ENCODE measurements at places on chromosomes 5 and 9. TPM values are rescaled to one million over a fixed set of nuclear protein-coding genes. Genes with fewer than 3 reads are reported as not detected.

BNC2 gene
- total RNA-seq: 33.1 TPM

NUTM2G gene
- not detected for total RNA-seq

CD72 gene
- not detected for total RNA-seq

TLE4 gene
- 31.4 TPM for total RNA-seq

SLC6A19 gene
- not detected for total RNA-seq

PCDHA7 gene
- not detected for total RNA-seq

C9orf153 gene
- total RNA-seq: 0.66 TPM

DNA sequence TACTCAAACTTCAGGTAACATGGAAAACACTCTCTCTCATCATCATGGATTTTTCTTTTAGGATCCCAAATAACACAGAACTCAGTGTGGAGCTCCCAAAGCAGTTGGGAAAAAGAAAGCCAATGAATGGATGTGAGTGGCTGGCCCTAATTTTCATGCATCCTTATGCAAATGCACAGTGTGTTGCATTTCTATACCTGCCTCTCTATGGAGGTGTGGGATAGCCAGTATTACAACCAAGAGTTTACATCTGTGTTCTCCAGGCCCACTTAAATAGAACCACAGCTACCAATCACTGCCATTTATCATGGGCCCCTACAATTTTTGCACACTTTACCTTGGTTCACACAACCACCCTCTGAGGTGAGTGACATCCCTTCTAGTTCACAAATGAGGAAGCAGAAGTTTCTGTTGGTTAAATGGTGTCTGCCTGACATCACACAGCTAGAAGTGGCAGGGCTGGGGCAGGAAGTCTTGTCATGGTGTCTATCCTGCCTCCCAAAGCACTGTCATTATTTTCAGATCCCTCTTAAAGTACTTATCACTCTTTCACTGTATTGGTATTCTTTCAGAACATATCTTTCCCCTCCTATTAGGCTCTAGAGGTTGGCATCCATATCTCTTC is 17.3 kb downstream of the MAMDC2 start:
- no peak for DNase-seq
- no peaks in the 10 kb centered on the region for H3K36me3 ChIP-seq
- H3K4me3 ChIP-seq: no peak overlapping the region
- H3K27ac ChIP-seq: no peak overlapping the region
- H3K4me1 ChIP-seq: no peaks in the 10 kb centered on the region

DNA sequence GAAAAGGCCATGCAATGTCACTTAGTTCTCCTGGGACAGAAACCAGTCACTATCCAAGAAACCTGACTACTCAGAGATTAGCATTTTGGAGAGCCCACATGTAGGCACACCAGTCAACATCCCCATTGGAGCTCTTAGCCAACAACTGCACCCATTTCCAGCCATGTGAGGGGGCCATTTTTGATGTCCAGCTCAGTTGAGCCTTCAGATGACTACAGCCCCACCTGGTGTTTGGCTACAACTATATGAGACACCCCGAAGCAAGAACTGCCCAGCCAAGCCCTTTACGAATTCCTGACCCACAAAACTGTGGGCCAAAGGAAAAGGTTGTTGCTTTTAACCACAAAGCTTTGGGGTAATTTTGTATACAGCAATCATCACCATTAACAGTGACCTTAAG is 300.1 kb downstream of the ASTN2 start:
- H3K36me3 ChIP-seq: no peaks in the 10 kb centered on the region
- H3K4me1 ChIP-seq: no peaks in the 10 kb centered on the region
- no peak for DNase-seq
- no peak overlapping the region for H3K27ac ChIP-seq
- no peaks in the 10 kb centered on the region for H3K27me3 ChIP-seq
- no peak overlapping the region for H3K4me3 ChIP-seq

DNA sequence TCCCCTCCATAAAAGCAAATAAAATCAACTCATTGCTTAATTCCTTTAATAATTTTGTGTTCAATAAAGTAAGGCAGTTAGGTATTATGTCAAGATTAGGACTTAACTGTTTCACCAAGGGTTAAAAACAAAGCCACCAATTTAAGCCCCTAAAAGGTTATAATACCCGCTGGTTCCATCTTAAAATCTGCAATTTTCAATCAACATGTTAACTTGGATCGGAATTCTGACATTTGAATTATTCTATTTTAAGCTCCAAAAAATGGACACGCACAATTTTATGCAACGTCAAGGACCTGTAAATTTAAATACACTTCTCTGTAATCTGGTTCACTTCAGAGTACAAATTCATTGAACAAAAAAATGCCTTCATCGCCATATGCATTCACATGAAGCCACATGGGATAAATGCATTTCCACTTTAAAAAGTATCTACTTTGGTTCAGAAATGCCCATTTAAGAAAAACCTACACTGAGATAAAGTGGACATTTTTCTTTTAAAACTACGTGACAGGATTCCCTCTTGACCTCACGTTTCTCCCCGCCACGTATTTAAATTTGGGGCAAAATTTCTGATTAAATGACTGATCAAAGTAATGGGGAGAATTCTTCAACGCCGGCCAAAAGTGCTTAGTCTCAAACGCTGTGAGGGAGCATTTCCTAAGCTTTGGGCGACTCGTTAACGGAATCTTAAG is 721 bp downstream of the GIN1 start:
- H3K4me3 ChIP-seq: peak overlapping the region; percentile 63
- H3K27me3 ChIP-seq: no peaks in the 10 kb centered on the region
- DNase-seq: no peak
- H3K36me3 ChIP-seq: no peaks in the 10 kb centered on the region
- H3K27ac ChIP-seq: peak overlapping the region; percentile 93
- peaks cover 19% of the 10 kb centered on the region for H3K4me1 ChIP-seq

DNA sequence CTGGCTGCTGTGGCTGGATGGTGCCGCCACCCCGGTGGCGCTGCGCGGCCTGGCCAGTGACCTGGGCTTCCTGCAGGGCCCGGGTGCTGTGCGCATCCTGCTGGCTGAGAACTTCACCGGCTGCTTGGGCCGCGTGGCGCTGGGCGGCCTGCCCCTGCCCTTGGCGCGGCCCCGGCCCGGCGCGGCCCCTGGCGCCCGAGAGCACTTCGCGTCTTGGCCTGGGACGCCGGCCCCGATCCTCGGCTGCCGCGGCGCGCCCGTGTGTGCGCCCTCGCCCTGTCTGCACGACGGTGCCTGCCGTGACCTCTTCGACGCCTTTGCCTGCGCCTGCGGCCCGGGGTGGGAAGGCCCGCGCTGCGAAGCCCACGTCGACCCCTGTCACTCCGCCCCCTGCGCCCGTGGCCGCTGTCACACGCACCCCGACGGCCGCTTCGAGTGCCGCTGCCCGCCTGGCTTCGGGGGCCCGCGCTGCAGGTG is 17.5 kb downstream of the CRB2 start:
- H3K36me3 ChIP-seq: no peaks in the 10 kb centered on the region
- no peak overlapping the region for H3K4me3 ChIP-seq
- H3K27me3 ChIP-seq: peaks cover 32% of the 10 kb centered on the region
- no peak overlapping the region for H3K27ac ChIP-seq
- H3K4me1 ChIP-seq: no peaks in the 10 kb centered on the region

DNA sequence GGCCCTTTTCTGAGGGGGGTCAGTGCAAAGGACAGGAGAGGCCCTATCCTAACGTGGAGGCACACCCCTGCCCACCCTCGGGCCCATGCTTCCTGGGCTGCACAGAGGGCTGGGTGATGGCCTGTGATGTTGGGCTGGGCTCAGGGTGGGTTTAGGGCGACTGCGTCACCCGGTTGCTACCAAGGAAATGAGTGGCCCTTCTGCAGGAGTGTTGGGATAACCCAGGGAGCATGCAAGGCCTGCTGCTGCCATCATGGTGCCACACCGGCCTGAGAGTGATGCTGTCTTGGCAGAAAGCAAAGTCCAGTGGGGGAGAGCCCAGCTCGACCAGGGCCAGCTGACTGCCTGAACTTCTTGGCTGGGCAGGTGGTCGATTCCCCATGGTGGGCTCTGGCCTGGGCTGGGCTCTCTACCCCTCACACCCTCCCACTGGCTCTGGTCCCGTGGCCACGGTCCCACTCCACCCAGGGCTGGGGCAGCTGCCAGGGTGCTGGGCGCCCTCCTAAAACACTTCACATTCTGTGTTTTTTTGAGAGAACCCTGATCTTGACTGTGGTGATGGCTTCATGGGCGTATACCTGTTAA is 21.5 kb upstream of the MRNIP start:
- H3K27me3 ChIP-seq: no peaks in the 10 kb centered on the region
- no peak overlapping the region for H3K27ac ChIP-seq
- H3K4me3 ChIP-seq: no peak overlapping the region
- no peaks in the 10 kb centered on the region for H3K4me1 ChIP-seq

GRCh38 chr9:124503713-124504529 is 3.3 kb downstream of the NR5A1 start:
- H3K27ac ChIP-seq: no peak overlapping the region
- no peak for DNase-seq
- H3K27me3 ChIP-seq: peaks cover 41% of the 10 kb centered on the region
- no peak overlapping the region for H3K4me3 ChIP-seq

GRCh38 chr5:151345808-151346478 is 1.4 kb downstream of the SLC36A2 start:
- H3K4me3 ChIP-seq: no peak overlapping the region
- no peak for DNase-seq
- H3K4me1 ChIP-seq: no peaks in the 10 kb centered on the region
- no peaks in the 10 kb centered on the region for H3K36me3 ChIP-seq
- no peak overlapping the region for H3K27ac ChIP-seq
- H3K27me3 ChIP-seq: no peaks in the 10 kb centered on the region

DNA sequence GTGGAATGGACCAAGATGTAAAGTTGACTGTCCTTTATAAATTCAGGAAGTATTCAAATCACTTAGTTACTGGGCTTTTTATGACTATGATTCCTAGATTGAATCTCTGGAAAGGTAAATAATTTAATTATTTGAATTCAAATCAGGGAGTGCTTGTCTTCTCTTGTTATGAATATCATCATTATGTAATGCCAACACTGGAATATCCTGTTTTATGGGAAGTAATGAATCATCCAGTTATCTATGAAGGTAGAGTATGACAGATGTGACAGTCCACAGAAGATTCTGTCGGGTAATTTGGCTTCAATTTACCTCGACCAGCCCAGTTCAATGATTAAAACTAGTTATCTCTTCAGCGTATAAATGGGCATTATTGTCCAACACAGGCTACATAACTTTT is 141.0 kb upstream of the NUDT12 start:
- H3K4me1 ChIP-seq: no peaks in the 10 kb centered on the region
- H3K27me3 ChIP-seq: no peaks in the 10 kb centered on the region
- no peak overlapping the region for H3K27ac ChIP-seq

DNA sequence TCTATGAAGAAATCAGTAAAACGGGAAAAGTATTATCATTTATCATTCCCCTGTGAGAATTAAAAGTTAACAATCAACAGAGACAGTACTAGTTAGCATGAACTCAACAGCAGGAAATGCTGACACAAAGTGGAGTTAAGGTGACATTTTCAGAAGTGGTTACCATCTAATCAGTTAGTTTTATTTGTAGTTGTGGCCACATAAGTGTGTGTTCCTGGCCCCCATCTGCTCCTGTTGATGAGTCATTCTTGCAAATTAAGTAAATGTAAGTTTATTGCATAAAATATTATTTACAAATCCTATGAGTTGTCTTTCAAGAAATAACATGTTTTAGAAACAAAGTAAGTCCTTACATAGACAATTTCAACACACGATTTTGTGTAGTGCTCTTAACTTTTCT is 8.9 kb upstream of the BNC2 start:
- H3K36me3 ChIP-seq: no peaks in the 10 kb centered on the region
- no peaks in the 10 kb centered on the region for H3K4me1 ChIP-seq
- H3K4me3 ChIP-seq: no peak overlapping the region
- no peaks in the 10 kb centered on the region for H3K27me3 ChIP-seq
- no peak overlapping the region for H3K27ac ChIP-seq

DNA sequence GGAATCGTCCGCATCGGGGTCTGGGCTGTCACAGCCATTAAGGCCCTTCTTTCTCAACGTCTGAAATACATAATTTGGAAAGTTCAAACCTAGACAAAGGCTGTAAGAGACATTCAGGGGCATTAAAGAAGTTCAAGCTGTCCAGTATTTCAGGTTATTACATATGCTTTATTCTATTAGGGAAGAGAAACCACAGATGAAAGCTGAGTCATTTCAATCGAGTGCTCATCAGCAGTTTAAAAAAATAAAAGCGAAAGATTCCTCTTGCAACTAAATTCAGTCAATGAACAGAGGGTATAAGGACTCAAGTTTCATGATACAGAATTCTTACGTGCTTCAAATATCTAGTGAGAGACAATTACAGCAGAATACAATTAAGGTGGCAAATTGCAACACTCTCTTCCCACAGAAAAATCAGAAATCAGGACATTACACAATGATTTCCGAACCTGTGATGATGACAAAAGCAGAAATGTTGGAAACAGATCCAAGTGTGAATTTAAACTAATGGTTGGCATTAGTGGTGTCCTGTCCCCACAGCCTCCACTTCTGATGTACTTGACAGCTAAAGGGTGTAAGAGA is 121.6 kb downstream of the MEF2C start:
- H3K36me3 ChIP-seq: no peaks in the 10 kb centered on the region
- no peak overlapping the region for H3K27ac ChIP-seq
- H3K4me1 ChIP-seq: no peaks in the 10 kb centered on the region
- DNase-seq: no peak
- H3K4me3 ChIP-seq: no peak overlapping the region

GRCh38 chr9:135797507-135798262 is 95.7 kb downstream of the KCNT1 start:
- H3K27me3 ChIP-seq: no peaks in the 10 kb centered on the region
- H3K4me1 ChIP-seq: peaks cover 4% of the 10 kb centered on the region
- H3K36me3 ChIP-seq: no peaks in the 10 kb centered on the region
- peak; percentile 29 for DNase-seq

DNA sequence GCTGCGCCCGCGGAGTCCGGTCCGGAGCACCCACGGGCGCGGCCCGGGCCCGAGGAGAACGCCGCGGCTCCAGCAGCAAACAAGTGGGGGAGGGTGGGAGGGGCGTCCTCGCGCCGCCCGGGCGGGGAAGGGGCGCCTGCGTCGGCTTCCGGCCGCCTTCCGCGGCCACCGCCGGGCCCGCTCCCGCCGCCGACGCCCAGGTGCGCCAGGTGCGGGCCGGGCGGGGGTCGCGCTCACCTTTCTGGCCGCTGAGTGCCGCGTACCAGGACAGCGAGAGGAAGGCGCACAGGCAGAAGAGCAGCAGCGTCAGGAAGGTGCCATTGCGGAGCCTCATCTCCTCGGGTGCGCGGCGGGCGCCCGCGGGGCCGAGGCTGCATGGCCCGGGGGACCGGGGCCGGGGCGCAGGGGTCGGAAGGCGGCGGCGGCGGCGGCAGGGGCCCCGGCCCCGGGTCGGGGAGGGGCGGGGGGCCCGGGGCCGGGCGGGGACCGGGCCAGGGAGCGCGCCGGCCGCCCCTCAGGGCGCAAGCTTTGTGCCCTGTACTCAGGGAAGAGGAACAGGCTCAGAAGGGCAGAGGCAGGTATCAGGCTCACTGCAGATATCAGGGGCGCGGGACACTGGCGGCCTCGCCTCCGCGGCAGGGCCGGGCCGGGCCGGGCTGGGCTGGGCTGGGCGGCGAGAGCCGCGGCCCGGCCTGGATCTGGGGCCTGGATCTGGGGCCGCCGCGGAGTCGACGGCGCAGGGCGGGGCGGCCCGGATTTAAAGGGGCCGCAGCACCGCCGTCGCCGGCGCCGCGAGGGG is at the start of gene MGAT4B:
TSS of gene MGAT4B (minus strand) at position 617 of the 799 bp plus-strand sequence. CDS start at position 334, 283 bp downstream.
- peak within 1 kb of the TSS; percentile 67 for H3K27ac ChIP-seq
- DNase-seq: peak; percentile 68
- peaks cover 23% of the 10 kb centered on the region for H3K4me1 ChIP-seq

Data from endothelial cell of umbilical vein (primary cell).